ENCODE measurements at places on chromosomes 16 and 17.

DNA sequence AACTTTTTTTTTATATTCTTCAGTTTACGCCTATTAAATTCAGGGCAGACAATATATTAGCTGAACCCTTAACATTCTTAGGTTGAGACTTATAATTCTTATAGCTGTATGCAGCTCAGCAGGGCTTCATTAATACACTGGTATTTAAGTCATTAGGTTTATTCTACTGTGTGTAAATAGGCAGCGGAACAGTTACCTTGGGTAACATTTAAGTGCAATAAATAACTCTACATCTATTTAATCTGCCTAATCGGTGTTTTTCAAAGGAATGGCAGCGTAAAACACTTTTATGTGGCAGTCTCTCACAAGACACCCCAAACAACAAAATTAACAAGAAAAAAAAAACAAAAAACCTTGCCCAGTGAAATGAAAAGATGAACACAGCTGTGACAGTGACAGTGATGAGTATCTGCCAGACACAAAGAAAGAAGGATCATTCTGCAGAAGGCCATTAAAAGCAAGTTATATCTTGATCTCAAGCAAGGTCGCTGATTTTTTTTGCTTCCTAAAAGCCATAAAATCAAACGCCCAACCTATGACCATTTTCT, 32.6 kb downstream of the KCNJ2 start:
- no peak for DNase-seq

DNA sequence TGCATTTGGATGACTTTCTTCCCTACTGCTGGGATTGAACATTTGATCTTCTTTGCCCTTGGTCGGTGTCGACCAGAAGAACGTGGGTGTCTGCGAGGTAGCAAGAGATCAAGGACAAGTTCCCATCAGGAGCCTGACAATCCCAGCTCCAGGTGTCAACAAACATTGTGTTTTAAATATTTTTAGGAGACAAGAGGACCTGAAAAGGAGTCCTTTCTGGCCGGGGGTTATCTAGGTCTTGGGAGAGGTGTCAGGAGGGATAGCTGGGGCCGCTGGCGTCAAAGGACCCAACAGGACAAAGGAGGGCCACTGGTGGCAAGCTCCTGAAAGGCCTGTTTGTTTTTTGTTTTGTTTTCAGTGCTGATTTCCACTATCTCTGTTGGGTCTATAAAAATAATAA, 308.4 kb upstream of the ERCC4 start:
- DNase-seq = no peak

DNA sequence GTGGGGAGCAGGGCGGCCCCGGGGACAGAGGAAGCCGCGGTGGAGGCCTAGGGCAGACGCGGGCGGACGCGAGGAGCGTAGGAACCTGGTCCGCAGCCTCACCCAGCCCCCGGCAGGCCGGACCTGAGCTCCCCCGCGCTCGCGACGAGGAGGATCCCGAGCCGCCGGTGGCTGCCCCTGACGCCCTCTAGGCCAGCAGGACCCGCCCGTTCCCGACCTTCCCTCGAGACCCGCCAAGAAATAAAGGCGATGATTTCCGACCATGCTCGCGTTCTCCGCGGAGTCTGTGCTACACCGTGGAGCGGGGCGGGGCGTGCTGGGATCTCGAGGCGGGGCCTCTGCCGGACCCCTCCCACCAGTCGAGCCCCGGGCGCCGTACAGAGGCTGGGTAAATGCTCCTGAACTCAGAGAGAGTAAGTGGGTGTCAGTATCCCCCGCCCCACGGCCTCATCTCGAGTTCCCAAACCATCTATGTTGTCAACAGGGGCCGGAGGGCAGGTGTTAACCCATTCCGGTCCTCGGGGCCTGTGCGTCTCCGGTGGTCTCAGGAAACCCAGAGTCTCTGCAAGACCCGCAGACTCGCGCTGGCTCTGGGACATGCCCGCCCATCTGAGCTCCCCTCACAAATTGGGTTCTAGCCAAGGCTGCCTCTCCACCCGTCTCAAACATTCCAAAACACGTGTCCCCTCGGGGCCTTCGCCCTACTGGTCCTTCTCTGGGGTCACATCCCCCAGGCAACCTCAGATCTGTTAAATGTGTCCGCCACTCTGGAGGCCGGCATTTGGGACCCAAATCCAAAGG, 13.7 kb downstream of the SYCE1L start:
- no peak for DNase-seq

GRCh38 chr17:48787828-48788227, 29.2 kb downstream of the TTLL6 start:
- no peak for DNase-seq

- no peak for DNase-seq
These were observed 10.6 kb downstream of the PRPSAP1 start for GRCh38 chr17:76343106-76343505.

GRCh38 chr16:11494433-11494832, 92.3 kb downstream of the LITAF start:
- DNase-seq = no peak

DNA sequence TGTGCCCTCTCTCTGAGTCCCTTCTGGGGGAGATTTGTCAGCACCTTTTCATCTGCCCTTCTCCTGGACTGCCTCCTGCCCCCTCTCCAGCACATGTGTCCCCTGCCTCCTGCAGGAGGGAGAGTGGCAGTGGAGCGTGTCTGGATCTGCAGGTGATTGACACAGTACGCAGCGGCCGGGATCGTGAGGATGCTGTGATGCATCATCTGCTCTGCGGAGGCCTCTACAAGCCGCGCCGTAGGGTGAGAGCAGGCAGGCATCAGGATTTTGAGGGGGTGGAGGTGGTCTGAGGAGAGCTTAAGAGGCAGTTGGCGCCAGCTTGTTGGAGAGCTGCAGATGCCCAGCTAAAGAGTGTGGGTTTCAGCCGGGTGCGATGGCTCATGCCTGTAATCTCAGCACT, 10.9 kb downstream of the SLC9A5 start:
- DNase-seq = no peak

GRCh38 chr16:7967996-7968509, 622.3 kb downstream of the TMEM114 start:
- DNase-seq = no peak

All from HepG2 (cell line).